ENCODE measurements at places on chromosomes 6 and 20.

- DNase-seq, result no peak
These were observed 6.0 kb downstream of the RAB5IF start for GRCh38 chr20:36611625-36612024.

DNA sequence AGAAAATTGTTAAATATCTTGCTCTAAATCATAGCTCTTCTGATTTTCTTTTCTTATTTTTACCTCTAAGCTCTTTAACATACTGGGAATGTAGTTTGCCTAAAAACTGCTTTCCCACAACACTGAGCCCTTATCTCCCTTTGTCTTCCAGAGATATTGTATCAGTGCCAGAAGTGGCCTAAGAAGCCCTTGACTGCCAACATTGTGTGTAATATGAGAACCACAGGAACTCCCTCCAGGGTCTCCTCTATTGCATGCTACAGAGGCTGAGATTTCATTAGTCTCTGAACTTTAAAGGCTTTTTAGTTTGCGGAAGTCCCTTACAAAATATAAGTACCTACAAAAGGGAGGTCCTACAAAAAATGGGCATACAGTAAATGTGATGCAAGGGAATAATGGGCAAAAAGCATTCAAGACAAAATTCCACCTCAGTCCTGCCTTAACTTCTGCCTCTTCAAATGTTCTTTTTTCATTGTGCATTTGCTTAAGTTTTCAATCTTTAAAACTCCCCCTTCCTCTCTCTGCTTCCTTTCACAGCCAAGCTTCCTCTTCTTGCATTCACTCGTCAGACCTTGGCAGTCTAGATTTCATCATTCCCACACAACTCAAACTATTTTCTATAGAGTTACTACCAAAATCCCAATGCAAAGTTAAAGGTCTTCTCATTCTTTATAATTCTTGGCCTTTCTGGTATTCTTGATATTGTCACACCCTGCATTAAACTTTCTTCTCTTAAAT, 76.5 kb downstream of the ADGRG6 start:
- DNase-seq, result peak; percentile 90

DNA sequence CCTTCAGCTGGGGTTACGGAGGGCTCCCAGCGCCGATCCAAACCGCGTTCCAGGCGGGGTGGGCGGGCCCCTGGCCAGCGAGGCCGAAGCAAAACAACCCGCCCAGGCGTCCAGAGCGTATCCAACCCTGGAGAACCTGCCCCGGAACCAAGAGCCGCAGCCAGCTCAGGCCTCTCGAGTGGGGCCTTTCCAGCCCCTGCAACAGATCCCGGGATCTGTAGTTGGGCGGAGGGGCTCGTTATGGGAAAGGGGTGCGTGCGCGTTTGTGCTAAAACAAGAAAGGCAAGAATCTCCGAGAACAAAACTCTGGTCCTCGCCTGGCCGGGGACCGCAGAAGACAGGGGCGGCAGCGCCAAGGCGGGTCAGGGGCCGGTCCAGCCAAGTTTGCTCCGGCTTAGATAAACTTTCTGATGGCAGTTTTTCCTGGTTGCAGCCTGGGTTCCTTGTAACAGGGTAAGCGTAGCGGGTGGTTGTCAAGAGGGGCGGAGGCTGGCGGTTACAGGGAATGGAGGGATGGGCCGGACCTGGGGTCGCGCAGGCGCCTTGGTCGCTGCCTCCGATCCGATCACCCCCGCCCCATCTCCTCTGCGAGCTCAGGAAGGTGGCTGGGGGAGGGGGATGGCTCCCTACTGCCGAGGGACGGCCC, 448 bp upstream of the RIN2 start:
- DNase-seq, result peak; percentile 90

- no peak for DNase-seq
These were observed 3.8 kb upstream of the LPA start for GRCh38 chr6:160667639-160668481.

DNA sequence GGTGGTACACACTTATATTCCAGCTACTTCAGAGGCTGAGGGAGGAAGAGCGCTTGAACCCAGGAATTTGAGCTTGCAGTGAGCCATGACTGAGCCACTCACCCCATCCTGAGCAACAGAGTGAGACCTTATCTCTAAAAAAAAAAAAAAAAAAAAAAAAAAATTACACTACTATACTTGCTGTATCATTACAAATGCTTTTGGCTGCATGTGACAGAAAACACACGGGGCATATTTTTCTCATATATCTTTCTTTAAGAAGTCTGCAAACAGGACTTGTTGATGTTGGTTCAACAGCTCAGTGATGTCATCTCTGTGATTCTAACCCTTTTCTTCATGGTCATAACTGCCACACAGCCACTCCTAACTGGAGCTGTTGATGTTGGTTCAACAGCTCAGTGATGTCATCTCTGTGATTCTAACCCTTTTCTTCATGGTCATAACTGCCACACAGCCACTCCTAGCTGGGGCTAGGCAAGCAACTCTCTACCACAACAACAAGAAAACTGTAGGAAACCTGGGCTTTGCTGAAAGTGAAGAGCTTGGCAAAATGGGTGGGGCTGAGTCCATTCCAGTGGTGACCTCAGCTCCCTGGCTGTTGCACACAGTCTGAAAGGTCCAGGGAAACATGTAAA, 19.8 kb downstream of the MTFR2 start:
- DNase-seq, result no peak

DNA sequence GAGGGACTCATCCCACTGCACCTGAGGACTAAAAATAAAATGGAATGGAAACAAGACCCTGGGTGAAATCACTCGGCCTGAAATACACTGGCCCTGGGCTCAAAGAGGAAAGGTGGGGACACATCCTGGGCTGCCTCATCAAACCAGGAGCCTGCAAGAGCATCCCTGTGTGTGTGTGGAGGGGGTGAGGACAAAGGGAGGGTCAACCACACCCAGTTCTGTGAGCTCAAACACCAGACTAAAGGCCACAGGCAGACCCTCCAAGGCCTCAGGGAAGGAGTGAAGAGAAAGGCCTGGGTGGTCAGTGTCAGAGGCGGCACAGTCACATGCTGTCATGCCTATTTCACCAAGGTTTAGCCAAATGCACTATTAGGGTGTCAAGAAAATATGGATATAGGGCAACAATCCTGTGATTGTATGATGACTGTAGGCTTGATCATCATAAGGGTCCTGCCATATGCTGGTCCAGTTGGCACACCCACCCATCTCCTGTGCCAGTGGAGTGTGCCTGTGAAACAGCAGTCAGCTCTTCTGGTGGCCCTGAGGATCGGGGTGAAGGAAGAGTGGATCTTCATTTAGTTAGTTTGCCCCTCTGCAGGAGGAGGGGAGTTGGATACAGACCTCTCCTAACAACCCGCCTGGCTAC, 28.9 kb downstream of the SRSF3 start:
- DNase-seq, result no peak

GRCh38 chr20:59421920-59422637, 121.7 kb downstream of the EDN3 start:
- DNase-seq, result no peak

- DNase-seq, result no peak
These were observed 46.3 kb downstream of the GABRR2 start for GRCh38 chr6:89268776-89269175.

DNA sequence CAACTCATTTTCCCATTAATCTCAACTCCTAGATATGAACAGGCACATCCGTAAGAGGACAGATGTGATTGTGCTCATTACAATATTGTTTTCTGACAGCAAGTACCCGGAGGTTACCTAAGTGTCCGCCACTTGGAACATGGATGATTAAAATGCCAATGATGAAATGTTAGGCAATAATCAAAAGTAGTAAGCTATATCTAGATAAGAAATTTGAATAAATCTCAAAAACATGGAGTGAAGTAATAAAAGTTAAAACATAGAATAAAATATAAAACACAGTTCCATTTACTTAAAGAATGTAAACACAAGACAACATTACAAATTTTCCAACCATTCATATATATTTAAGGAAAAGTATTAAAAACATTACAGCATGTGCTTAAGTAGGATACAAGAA, 59.2 kb upstream of the LY86 start:
- no peak for DNase-seq

GRCh38 chr6:30411515-30412207, 66.7 kb downstream of the RPP21 start:
- DNase-seq, result peak; percentile 42

- peak; percentile 84 for DNase-seq
These were observed 52.8 kb downstream of the MRPL14 start for GRCh38 chr6:44074439-44074812.

DNA sequence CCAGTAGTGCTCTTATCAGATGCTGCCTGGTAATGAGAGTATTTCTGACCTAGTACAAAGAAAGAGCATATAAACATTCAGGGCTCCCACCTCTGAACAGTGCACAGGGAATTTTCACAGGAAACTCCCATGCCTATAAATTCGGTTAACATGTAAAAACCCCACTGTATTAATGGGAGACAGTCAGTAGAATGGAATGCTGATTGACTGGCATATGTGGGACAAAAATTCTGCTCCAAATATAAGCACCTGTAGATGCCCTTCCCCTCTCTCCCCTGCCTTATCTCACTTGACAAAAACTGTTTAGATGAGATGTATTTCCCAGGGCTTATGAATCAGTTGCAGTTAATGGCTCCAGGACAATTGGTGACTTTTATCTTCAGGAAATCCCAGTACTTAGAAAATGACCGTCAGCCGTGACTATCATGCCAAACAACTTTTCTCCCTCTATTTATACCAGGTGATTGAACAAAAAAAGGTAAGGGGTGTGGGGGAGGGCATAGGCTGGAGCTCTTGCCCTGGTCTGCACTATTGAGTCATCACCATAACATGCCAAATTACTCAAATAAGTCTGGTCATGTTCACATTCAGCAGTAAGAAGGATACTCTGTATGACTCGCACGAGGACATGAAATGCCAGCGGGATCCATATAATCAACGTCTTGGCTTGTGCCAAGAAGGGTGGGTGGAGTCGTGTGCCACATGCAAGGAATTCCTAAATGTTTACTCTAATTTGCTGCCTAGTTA, 176.4 kb upstream of the BMP2 start:
- DNase-seq, result peak; percentile 88

DNA sequence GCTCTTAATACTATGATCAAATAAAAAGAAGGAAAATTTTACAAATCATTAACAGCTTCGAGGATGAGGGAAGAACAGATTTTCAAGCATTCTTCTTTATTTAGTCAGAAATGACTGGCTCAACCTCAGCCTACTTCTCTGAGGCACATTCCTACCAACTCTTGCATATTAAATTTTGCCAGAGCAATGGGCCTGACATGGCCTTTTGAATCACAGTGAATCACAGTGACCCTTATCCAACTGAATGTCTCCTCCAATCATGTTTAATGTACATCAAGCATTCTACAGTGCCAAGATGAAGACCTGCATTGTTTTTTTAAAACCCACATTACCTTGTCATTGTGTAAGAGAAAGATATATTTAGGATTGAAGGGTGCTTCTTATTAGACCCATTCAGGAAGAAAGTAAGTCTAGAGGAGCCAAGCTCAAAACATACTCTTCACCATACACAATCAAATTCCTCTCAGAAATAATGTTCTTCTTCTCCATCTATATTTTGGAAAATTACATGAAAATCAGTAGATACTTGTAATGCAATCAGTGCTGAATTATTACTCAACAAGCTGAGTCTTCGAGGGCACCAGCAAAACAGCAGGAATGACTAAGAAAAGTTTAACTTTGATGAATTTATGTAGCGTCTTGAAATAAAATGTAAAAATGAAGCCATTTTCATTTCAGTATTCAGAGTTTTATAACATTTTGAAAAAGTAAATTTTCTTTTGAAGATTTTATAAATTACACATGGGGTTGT, 44.1 kb upstream of the MOXD1 start:
- DNase-seq, result peak; percentile 93

GRCh38 chr6:36376742-36377141, 10.7 kb downstream of the ETV7 start:
- DNase-seq, result no peak

GRCh38 chr20:47654370-47654769, 130.9 kb downstream of the SULF2 start:
- no peak for DNase-seq

DNA sequence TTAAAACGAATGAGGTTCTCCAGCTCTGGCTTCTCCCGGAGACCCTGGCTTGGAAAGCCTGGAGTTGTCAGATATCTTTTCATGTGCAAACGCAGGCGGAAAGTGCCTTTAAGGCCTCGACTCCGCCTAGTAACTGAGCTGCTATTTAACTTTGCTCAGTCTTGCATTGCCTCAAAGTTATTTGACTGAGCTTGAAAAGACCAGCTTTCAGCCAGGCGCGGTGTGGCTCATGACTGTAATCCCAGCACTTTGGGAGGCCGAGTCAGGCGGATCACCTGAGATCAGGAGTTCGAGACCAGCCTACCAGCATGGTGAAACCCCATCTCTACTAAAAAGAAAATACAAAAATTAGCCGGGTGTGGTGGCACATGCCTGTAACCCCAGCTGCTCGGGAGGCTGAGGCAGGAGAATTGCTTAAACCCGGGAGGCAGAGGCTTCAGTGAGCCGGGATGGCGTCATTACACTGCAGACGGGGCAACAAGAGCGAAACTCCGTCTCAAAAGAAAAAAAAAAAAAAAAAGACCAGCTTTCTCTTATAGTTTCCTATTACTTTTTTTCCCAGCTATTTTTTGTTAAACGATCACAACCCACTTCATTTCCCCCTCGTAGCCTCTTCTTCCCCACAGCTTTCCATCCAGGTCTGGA, 1.9 kb downstream of the GCNT2 start:
- DNase-seq, result no peak

DNA sequence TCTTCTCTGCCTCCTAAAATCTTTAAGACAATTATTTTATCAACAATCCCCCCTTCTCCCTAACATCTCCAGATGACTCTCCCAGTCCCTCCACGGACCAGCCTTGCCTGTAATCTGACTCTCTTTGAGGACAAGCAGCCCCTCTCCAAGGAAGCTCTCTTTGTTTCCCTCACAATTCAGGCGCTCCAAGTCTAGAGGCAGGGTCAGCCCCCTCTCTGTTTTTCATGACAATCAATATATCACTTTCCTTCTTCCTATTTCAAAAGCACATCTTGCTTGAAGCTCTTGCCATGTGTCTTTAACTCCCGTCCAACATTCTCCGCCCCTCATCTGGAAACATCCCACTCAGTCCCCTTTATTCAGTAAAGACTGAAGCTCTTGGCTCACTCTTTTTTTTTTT, 393.4 kb upstream of the SULF2 start:
- DNase-seq, result no peak

- no peak for DNase-seq
These were observed 41.1 kb upstream of the PREP start for GRCh38 chr6:105443941-105444340.

- DNase-seq, result no peak
These were observed 85.7 kb upstream of the DOK5 start for GRCh38 chr20:54389596-54390280.

DNA sequence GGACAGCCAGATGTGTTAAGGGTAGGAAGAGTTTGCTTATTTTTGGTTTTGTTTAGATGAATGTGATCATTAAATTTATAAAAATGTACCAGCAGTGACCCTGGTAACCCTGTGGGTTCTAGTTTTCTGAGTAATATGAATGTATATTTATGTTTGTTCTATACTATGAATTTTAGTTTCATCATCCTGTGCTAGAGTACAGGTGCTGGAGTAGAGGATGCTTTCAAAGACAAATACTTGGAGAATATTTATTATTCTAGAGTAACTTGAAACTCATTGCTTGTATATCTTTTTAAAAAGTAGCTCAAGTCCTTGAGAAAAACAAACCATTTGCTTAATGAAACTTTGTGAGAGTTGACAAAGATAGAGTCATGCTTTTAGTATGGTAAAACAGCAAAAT, 7.8 kb downstream of the LRRC1 start:
- no peak for DNase-seq

- no peak for DNase-seq
These were observed 407 bp upstream of the KIF6 start for GRCh38 chr6:39725632-39725997.
